NCI-H1436 treated with DMSO at 0.1 percent for 48 hours (cell line): ENCODE measurements at places on chromosomes 12 and 14.

DNA sequence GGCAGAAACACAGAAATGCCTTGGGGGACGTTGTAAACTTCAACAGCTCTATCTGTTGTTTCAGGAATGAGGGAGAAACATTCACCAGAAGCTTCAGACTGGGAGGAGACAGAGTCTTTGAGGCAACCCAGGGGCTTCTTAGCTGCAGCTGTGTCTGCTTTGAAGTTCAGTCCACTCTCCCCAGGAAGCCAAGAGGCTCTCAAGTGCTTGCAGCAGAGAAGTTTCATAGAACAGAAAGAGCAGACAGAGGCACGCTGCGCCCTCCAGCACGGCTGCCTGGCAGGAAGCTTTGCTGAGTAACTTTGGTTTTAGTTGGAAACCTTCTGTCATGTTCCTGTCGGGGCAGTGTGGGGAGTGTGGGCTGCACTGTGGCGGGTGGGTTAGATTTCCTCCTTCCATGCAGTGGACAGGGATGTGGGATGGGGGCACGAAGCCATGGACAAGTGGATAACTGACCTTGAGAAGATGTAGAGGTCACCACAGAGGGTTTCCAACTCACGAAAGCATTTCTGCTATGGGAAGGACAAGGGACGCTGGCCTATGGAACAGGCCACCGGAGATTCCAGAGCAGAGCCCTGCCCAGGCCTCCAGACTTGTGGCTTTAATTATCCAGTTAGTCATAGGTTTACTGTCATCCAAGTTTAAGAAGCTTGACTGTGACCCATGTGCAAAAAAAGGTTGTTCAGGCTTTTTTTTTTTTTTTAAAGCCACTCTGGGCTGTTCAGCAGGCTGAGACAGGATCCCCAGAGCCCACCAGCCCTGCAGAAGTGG is 107.7 kb downstream of the ARF6 start:
- DNase-seq = no peak

DNA sequence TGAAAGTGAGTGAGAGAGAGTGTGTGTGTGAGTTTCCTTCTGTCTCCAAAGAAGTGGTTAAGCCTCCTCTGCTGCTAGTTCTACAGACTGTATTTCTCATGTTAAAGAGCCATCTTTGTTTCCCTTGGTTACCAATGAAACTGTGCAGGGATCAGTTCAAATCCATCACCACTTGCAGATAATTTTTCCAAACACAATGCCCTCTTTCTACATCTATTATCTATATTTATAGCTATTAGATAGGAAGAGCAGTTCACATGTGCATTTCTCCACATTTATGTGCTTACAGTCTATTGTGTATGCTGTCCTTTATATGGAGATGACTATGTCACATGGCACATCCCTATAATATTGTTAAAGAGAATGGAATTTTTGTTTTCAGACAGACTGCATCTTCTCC is 2.2 kb upstream of the DAAM1 start:
- no peak for DNase-seq

DNA sequence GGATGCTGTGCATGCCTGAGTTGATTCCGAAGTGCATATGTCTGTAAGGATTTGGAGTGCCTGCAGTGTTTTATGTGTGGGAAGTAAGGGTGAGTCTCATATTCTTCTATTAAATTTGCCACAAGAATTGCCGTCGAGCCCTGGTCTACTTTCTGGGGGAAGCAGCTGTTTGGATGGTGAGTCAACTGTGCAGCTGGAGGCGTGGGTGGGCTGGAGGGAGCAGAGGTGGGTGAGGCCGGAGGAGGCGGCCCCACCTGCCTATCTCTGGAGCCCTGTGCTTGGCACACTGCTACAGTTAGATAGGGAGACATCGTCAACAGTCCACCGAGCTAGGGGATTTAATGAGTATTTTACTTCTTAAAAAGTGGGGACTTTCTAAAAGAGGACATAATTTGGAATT is 9.7 kb downstream of the GLRX5 start:
- no peak for DNase-seq

- DNase-seq = no peak
These were observed 111.5 kb upstream of the WSCD2 start for GRCh38 chr12:108017472-108018057.

DNA sequence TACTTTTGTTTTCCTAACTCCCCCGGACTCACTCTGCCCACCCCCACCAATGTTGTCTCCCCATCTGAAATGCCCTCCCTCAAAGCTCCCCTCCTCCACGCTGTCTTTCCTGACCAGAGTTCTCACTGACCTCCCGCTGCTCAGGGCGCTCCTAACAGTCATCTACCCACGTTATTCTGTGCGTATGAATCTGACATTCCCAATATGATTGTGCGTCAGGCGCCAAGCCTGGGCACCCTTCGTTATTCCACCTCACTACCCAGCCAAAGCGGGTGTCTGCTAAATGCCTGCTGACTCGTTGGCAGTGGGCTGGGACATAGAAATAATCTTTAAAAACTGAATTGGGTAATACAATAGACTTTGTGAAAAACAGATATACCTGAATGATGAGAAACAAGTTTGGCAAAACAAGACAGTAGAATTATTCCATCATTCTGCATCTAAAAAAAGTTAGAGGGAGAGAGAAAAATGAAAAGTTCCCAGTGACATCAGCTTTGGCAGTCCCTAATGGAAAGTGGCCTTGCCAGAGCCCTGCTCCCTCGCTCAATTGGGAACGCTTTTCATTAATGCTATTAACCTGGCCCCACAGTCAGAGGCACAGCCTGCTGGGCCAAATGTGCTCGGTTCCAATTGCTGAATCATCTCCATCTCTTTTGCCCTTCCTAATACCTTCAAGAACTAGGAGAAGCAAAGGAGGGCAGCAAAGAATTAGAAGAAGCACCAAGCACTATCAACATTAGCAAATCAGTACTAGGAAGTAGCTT is 74.0 kb upstream of the PLXNC1 start:
- no peak for DNase-seq

GRCh38 chr12:52215587-52216031 is 17.4 kb upstream of the KRT7 start:
- DNase-seq = no peak

DNA sequence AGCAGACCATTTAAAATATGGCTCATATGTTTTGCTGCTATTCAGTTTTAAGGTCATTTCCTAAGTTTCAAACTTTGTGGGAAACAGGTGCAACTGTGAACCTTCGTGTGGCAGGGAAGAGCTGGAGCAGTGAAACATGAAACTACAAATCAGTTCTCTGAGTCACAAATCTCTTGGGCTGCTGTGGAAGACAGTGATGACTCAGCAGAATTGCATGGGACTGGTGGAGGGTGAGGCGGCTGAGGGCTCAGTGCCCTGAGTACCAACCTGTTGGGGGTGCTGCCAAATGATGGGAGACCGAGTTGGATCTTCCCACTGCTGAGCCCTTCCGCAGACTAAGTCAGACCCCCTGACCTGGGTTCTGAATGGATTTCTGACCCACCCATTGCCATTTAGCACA is 8.4 kb upstream of the CALM1 start:
- DNase-seq = no peak

DNA sequence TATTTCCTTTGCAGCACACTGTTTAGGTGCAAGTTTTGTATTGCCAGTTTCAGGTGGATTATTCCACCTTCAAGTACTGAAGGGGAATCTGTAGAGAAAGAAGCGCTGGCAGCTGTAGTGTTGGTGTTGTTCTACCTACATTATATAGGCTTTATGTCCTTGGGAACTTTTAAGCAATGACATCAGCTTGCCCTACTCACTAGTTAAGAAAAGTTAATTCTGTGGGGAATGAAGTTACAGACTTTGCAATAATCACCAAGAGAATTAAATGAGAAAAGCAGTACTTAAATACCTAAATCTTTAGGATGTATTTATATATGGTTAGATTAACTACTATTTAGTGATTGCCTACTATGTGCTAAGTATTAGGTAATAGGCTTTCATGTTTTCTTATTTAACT is at the start of gene OR4E1:
OR4E1 (minus strand) TSS at position 101 of the 400 bp plus-strand sequence. CDS start 2,883 bp downstream, outside the sequence.
- DNase-seq = no peak

DNA sequence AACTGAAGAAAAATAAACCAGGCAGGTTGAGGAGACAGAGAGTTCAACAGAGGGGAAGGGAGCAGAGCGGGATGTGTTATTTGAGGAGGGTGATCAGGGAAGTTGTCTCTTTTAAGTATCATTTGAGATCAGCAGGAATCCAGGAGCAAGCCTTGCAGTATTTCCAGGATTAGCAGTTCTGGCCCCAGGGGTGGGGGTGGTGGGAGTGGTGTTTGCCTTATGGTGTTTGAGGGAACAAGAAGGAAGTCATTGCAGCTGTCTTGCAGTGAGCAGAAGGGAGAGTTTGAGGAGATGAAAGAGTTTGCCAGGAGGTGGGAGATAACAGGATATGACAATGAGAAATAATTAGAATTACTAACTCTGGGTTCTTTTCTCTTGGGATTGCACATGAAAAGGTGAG is 418.6 kb downstream of the NELL2 start:
- no peak for DNase-seq

- DNase-seq = no peak
These were observed 599.1 kb downstream of the CCER1 start for GRCh38 chr12:90355711-90356355.

GRCh38 chr12:54723379-54724256 is 75.5 kb upstream of the DCD start:
- DNase-seq = no peak

DNA sequence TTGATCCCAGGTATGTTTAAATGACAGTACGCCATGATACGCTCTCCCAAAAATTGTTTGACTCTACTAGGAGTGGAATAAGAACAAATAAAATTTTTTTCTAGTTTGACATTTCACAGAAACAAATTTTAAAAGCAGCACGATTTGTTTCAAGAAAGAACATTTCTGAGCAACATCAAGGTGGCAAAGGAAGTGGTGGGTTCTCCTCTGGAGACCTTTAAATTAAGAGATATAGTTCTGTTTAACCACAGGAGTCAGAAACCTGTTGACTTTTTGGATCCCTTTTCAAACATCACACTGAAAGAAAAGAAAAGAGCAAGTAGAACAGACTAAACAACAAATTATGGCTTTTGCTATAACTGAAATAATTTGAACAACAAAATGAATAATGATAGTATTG is 2.5 kb upstream of the SLC6A13 start:
- no peak for DNase-seq

DNA sequence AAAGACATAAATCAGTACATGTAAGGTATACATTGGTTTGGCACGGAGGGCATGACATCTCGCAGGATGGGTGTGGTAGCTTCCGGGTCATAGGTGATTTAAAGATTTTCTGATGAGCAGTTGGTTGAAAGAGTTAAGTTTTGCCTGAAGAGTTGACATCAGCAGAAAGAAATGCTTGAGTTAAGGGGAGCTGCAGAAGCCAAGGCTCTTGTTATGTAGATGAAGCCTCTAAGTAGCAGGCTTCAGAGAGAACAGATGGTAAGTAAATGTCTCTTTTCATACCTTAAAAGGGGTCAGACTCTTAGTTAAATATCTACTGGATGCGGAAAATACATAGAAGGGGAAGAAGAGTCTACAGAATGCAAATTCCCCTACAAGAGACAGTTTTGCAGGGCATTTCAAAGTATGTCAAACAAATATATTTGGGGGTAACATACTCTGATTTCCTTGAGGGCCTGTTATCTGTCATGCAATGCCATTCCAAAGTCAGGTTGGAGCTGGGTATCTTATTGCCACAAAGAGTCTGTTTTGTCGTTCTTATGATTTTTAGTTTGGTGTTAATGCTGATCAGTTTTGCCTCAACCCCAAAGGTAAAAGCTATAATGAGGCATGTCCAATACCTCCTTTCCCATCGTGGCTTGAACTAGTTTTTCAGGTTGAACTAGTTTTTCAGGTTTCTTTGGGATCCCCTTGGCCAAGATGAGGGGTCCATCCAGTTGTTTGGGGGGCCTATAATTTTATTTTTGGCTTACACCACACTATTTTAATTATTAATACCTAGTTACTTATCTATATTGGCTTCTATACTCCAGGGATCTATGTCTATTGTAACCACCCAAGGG is 67.0 kb downstream of the PTHLH start:
- no peak for DNase-seq

DNA sequence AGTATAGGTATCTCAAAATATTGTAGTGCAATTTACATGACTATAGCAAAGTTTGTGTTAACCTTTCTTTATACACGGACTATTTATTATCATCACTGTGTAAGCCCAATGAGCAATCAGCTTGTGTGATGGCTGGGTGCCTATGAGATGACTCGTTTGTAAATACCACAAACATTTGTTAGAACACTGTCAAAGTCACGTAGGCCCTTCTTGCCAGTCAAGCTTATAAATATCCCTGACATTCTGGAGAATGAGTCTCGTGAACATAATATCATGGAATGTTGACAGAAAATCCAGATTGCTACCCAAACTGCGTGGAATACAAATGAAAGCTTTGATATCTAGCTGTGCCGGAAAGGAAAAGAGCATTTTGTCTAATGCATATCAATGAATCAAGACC is 648.3 kb upstream of the MDGA2 start:
- no peak for DNase-seq

GRCh38 chr14:87996291-87996592 is 3.3 kb upstream of the GALC start:
- no peak for DNase-seq

- DNase-seq = no peak
These were observed 313.0 kb upstream of the RTL1 start for GRCh38 chr14:101216366-101217079.

DNA sequence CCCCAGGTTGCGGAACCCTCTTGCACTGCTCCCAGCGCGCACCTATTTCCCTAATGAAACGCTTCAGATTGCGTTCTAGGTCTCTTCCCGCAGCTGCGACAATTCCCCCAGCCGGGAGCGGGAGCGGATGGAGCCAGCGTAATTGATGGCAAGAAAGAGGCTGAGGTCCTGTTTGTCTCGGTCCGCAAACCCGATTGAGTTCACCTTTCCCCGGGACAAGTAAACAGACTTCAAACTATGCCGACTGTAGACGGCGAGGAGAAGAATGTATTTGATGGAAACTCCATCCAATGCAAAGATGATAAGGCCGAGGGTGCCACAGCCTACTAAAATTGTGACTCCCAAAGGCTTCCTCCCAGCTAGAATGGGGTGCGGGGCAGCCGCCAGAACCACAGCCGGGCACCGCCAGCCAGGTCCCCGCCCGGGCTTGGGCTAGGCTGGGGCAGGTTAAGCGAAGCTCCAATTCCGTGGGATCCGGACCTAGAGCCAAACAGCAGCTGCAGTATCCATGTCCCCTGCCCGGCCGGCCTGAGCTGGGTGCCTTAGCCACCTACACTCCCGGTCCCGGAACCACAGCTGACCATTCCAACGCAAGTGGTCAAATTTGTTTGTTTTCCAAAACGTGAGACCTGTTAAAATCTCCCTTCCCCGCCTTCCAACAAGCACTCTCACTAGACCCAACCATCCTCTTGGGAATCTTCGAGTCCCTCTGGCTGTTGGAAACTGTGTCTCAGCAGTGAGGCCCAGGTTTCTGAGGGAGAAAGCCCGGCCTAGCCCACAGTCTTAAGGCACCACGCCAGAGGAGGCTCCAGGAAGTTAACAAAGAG is 5.5 kb downstream of the NKX2-1 start:
- DNase-seq = no peak

DNA sequence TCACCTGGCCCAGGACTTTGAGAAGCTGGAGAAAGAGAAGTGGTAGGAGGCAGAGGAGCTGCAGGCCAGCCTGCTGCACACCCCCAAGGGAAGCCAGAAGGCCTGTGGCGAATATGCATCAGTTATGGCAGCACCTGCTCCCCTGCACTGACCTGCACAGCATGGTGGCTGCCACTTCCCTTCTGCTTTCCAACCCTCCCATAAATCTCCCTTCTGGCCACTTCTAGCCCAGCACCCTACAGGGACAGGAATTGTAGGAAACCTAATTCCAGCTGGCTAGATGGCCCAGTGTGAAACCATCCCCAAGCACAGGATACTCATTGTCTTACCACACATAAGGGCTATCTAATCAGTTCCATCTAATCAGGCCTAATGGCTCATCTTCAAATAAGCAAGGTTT is 136.3 kb downstream of the TBX3 start:
- DNase-seq = no peak
